ENCODE measurements at places on chromosomes 16 and 17.
A peak's percentile ranks its signal among the peaks of the same experiment; 100 is the strongest.

GRCh38 chr17:48054238-48055185 is 6.4 kb downstream of the NFE2L1 start:
- DNase-seq: no peak

GRCh38 chr17:81870981-81871386 is at the start of gene ARHGDIA:
ARHGDIA (minus strand) TSS chr17:81871337; CDS start chr17:81869930, 1,407 bp downstream.
- DNase-seq: no peak

DNA sequence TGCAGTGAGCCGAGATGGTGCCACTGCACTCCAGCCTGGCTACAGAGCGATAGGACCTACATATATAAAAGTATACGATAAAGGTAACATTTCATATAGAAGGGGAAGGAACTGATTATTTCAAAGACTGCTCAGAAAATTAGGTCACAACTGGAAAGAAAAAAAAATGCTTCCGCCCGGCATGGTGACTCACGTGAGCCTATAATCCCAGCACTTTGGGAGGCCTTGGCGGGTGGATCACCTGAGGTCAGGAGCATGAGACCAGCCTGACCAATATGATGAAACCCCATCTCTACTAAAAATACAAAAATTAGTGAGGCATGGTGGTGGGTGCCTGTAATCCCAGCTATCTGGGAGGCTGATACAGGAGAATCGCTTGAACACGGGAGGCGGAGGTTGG is 7.8 kb downstream of the TEX14 start:
- DNase-seq: no peak

DNA sequence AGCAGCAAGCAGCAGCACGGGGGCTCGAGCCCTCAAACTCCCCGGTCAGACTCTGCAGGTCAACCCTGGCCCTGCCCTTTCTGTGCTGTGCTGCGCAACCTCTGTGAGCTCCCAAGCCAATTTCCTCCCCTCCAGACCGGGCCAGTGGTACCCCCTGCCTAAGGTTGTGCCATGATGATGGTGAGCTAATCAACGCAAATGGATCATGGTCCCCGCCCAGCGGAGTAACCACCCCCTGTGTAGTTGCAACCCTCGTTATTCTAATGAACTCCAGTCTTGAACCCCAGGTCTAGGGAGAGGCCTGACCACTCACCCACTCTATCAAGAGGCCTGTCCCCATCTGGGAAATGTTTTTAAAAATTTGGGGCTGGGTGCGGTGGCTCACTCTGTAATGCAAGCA is 201.8 kb upstream of the FOXF1 start:
- DNase-seq: no peak

GRCh38 chr17:70261170-70261569 is 91.8 kb downstream of the KCNJ2 start:
- DNase-seq: no peak

GRCh38 chr17:82351254-82351712 is 7.8 kb upstream of the TEX19 start:
- no peak for DNase-seq

- DNase-seq: no peak
Observed at GRCh38 chr17:58335779-58336455, 7.3 kb upstream of the TSPOAP1 start.

- no peak for DNase-seq
Observed at GRCh38 chr17:51706093-51706492, 445.7 kb downstream of the UTP18 start.

GRCh38 chr16:21235199-21235585 is 1.7 kb downstream of the ANKS4B start:
- DNase-seq: no peak

- peak; percentile 20 for DNase-seq
Observed at GRCh38 chr16:11361701-11362451, 16.6 kb downstream of the RMI2 start.

- no peak for DNase-seq
Observed at GRCh38 chr17:8707332-8708024, 37.2 kb downstream of the CCDC42 start.

GRCh38 chr17:64507413-64507782 is 621 bp downstream of the CEP95 start:
- no peak for DNase-seq

- DNase-seq: no peak
Observed at GRCh38 chr16:68452176-68452575, 3.9 kb upstream of the SMPD3 start.

- DNase-seq: peak; percentile 69
Observed at GRCh38 chr17:47703191-47703591, 9.2 kb downstream of the TBKBP1 start.

DNA sequence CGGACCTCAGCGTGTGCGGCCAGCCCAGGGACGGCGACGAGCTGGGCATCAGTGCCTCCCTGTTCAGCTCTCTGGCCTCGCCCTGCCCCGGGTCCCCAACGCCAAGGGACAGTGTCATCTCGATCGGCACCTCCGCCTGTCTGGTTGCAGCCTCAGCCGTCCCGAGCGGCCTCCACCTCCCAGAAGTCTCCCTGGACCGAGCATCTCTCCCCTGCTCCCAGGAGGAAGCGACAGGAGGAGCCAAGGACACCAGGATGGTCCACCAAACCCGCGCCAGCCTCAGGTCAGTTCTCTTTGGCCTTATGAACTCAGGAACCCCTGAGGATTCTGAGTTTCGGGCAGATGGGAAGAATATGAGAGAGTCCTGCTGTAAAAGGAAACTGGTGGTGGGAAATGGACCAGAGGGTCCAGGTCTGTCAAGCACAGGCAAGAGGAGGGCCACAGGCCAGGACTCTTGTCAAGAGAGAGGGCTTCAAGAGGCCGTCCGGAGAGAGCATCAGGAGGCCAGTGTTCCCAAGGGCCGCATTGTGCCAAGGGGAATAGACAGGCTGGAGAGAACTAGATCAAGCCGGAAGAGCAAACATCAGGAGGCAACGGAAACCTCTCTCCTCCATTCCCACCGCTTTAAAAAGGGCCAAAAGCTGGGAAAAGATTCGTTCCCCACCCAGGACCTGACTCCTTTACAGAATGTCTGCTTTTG is 825 bp downstream of the HASPIN start:
- DNase-seq: no peak

DNA sequence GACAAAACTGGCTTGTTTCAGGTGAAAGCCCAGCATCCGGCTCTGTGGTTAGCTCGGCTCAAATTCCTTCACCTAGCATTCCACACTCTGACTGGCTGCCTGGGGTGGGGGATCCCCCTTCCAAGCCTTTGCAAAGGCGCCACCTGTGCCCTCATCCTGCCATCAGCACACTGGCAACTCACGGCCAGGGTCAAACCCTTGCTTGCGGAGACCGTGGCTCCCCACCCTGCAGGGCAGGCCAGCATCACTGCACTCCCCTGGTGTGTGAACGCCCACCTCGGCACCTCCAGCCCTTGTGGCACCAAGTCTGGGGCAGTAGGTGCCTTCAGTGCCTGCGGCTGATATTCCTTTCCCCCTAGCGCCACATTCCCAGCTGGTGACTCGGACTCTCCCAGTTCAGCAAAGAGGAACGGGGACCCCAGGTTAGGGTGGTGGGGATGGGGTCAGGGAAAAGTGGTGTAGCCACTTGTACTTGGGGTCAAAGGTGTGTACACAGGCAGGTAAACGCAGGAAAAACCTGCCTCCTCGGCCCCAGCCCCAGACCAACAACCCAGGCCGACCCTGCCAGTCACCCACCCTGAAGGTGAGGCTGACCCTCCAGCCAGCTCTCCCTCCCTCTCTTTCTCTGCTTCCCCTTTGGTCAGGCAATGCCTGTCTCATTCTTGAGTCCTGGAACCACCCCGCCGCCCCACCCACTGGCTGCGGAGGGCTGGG is 1.1 kb downstream of the FLII start:
- DNase-seq: peak; percentile 26

- no peak for DNase-seq
Observed at GRCh38 chr16:56513972-56514371, 5.9 kb downstream of the BBS2 start.

DNA sequence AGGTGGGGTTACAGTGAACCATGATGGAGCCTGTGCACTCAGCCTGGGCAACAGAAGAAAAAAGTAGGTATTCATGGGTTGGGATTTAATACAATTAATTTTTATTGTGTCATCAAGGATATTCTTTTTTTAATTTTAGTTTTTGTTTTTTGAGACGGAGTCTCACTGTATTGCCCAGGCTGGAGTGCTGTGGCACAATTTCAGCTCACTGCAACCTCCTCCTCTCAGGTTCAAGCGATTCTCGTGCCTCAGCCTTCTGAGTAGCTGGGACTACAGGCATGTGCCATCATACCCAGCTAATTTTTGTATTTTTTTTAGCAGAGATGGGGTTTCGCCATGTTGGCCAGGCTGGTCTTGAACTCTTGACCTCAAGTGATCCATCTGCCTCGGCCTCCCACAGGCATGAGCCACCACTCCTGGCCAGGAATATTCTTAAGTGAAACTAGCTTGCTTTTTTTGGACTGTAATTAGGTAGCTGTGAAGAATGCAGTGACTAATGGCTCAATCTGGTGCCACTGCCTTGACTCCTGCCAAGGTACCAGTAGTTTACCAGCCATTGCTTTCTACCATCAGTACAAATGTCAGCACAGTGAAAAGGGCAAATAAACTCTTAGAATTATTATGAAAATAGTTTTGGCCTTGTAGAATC is 4.8 kb downstream of the PPM1D start:
- DNase-seq: no peak

DNA sequence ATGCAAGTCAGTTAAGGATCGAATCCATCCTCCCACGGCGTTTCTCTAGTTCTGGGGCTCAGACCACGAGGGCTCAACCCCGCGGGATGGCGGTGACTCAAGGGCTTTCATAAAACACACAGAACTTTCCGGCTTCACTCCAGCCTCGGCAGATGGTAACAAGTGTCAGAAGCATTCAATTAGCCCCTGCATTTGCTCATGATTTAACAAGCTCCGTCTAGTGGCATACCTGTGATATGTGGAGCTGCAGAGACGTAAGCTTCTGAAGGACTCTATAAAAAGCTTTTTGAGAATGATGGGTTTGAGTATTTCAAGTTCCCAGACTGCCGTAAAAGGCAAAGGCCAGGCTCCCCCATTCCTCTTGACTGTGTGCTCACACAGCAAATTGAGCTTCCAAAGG is 91.3 kb upstream of the SEC14L1 start:
- DNase-seq: no peak

GRCh38 chr17:9833922-9834321 is 8.2 kb downstream of the GLP2R start:
- DNase-seq: no peak

DNA sequence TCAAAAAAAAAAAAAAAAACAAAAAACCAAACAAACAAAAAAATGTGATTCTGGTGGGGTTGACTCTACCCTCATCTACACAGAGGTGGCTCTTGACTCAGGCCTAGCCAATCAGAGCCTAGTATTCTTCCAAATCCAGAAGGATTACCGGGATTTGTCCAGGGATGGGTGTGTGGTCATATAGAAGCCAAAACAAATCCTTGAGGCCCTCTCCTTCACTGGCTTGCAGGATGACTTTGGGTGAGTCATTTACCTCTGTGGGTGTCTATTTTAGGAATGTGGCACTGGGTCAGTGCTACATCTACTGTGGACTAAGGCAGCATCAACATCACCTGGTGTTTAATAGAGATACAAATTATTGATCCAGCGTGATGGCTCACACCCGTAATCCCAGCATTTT is 93.2 kb upstream of the RBBP6 start:
- no peak for DNase-seq

GRCh38 chr16:79595231-79595641 is 5.3 kb downstream of the MAF start:
- no peak for DNase-seq

GRCh38 chr17:40112191-40112711 is 9.5 kb upstream of the MSL1 start:
- no peak for DNase-seq

DNA sequence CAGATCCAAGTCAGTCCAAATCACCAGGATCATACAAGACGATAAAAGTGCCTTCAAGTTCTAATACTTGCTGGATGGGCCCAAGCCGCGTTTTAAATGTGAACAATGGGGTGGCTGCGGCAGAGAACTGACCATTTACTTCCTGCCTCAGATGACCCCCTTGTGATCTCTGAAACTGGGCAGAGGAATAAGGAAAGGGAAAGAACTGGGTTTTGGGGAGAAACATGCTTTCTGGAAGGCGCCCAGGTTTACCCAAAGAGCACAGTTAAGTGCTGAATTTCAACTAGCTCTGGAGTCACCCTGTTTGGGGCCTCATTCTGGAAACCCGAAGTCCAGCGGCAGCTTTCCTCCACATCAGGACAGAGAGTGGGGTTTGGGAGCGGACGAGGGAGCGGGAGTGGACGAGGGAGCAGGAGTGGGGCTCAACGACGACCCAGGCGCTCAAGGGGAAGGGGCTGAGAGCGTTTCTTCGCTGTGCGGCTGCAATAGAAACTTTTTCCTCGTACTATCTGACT is 1.6 kb downstream of the FAM20A start:
- DNase-seq: no peak

- DNase-seq: no peak
Observed at GRCh38 chr17:58516644-58517377, 2.4 kb upstream of the MTMR4 start.

- DNase-seq: no peak
Observed at GRCh38 chr17:17506181-17506741, 10.1 kb upstream of the RASD1 start.

DNA sequence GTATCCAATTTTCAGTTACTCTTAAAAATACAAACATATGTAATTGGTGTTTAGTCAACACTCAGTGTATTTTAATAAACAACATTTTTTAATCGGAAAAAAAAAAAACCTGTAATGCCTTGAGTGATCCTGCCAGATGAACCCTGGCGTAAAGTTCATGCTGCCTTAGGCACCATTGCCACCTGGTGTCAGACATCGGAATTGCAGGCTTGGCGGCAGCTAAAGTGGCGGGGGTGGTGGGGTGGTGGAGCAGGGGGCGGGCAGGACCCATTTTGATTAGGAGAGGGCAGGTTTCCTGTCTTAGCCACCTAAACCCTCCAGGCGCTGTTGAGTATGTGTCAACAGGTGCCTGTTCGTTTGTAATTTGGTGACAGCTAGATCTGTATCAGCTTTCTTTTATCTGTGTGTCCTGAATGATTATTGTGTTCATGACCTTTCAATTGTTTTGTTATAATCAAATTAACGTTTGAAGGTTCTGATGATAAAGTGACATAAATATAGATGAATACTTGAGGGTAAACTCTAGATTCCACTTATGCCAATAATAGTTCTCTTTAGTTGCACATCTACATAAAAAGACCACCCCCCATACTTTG is 588.7 kb downstream of the CDH13 start:
- DNase-seq: no peak

DNA sequence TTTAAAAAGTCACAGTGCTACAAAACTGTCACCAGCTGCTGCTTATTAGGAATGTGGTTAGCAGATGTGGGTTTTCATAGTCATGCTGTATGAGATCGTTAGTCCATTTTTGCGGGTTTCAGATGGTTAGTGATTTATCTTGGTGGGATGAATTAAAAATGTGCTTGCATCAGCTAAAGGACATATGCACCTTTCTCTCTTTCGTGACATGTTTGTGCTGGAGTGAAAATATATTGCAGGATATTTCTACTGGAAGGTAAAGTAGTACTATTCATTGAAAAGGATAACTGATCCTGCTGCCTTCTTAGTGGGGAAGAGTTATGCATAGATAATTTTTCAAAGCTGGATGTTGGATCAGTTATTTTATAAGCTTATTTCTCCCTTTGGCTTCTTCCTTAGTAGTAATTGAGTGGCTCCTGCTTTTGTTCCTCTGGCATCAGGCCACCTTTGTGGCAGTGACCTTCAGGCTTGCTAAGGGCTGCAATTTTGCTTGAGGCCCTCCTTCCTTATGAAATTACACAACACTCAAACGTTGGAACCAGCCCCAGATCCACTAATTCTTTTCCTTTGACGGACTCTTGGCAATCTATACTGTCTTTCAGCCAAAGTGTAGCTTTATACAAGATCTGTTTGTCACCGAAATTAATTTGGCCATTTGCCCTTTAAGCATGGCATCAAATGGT is 7.5 kb upstream of the SNTB2 start:
- no peak for DNase-seq

Measured in activated naive CD4-positive, alpha-beta T cell treated with anti-CD3 and anti-CD28 coated beads, Interleukin-2, amount 50 U/mL, for 72 hours (primary cell).